ENCODE measurements at places on chromosomes 5 and 9.

- no peaks in the 10 kb centered on the region for H3K27me3 ChIP-seq
- DNase-seq = no peak
- H3K36me3 ChIP-seq = no peaks in the 10 kb centered on the region
- H3K4me1 ChIP-seq = no peaks in the 10 kb centered on the region
- H3K27ac ChIP-seq = no peak overlapping the region
- H3K4me3 ChIP-seq = no peak overlapping the region
Observed at GRCh38 chr5:21225223-21226064, 1237.4 kb upstream of the CDH18 start.

DNA sequence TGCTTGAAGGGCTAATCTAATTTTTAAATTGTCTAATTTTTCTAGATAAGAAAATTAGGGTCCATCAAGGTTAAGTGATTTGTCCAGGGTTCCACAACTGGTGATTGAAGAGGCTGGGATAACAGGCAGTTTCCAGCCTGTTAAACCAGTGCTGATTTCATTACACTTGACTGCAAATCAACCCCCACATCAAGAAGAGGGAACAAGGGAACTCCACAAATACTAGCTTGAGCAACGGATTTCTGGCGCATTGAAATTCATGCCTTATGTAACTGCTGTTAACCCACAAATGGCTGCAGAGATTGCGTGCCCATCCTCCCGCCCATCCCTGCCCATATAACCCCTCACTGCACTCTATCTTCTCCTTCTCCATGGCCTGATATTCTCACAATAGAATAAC, 10.0 kb downstream of the PLPPR1 start:
- no peak for DNase-seq
- H3K4me3 ChIP-seq = no peak overlapping the region
- no peaks in the 10 kb centered on the region for H3K36me3 ChIP-seq
- H3K27ac ChIP-seq = no peak overlapping the region
- H3K4me1 ChIP-seq = no peaks in the 10 kb centered on the region

- H3K27ac ChIP-seq = no peak overlapping the region
- no peak for DNase-seq
- H3K36me3 ChIP-seq = peaks cover 6% of the 10 kb centered on the region
- no peaks in the 10 kb centered on the region for H3K27me3 ChIP-seq
- H3K4me3 ChIP-seq = no peak overlapping the region
Observed at GRCh38 chr9:79661886-79662536, 90.2 kb downstream of the TLE4 start.

DNA sequence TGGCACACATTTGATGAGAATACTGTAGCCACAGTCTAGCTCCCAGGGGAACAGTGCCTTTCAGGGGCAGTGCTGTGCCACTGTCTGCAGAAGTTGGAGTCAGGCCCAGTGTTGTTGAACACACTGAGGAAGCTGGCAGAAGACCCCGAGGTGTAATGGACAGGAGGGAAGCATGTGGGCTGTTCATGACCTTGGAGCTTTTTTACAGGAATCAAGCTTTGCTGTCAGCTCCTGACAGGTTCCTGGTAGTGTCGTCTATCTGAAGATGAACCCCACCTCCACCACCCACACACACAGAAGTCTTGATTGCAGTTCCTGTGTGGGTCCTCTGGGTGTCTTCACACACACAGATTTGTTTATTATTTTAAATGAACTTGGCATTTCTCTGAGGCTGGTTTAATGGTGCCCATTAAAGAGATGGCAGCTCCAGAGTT, 40.3 kb upstream of the TNFAIP8 start:
- DNase-seq = no peak
- H3K36me3 ChIP-seq = peaks cover 22% of the 10 kb centered on the region
- H3K27me3 ChIP-seq = no peaks in the 10 kb centered on the region
- peaks cover 93% of the 10 kb centered on the region for H3K4me1 ChIP-seq
- peak overlapping the region; percentile 27 for H3K4me3 ChIP-seq
